ENCODE measurements at places on chromosomes 5 and 9. TPM values are rescaled to one million over a fixed set of nuclear protein-coding genes. Genes with fewer than 3 reads are reported as not detected.

Gene IL33
- total RNA-seq = 123 TPM

Gene LPAR1
- 134 TPM for total RNA-seq

Gene GAS1
- 52.8 TPM for total RNA-seq

Gene IGFBPL1
- total RNA-seq = 3.0 TPM

Gene IRX2
- total RNA-seq = 0.58 TPM

DNA sequence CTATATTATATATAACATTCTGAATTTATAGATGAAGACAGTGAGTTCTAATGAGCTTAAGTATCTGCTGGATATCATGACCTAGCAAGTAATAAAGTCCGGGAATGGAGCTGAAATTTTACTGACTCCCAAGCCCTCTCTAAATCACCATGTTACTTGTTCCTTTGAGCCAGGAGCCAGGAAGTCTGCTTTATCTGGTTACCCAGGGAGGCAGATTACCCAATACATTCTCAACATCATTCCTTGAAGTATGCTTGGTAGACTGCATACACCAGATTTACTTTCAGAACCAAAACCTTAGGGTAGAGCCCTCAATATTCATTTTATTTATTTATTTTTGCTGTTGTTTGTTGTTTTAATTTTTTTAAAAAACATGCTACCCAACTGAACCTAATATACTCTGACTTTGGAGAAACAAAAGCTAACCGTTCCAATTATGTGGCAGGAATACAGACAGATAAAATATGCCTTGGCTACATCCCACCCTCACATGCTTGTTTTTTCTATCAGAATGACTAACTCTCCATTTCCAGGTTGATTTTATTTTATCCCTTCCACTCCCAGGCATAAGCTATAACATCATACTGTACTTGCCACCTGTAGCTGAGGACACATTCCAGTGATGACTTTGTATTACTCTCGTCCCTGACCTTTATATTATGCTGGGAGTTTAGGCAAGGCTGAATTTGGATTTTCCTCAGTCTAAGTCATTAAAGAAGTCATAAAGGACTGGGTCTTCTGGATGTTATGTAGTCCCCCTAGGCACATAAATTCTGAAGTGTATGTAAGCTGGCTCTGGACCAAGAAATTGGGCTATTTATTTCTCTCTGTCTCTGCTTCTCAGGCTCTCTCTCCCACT lies 82.0 kb downstream of the YIPF5 start:
- no peak for DNase-seq

DNA sequence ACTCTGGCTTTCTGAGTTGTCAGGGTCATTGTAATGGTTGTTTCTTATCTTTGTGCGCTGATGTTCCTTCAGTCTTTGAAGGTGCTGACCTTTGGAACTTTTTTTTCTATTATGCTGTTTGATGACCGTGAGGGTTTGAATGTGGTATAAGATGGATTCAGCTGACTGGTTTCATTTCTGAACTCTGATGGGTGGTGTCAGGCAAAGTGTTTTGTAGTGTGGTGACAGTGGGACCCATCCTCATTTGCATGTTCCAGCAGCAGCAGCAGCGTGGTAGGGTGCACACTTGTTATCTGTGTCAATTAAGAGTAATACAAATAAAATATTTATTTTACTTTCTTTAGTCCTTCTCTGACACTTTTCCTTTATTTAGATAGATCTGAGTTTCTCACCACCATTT lies 227.7 kb upstream of the PRR16 start:
- DNase-seq = no peak

GRCh38 chr9:97975376-97975775 lies 7.8 kb upstream of the ANP32B start:
- DNase-seq = no peak

- no peak for DNase-seq
Observed at GRCh38 chr9:110426052-110426709, 88.5 kb upstream of the TXNDC8 start.

DNA sequence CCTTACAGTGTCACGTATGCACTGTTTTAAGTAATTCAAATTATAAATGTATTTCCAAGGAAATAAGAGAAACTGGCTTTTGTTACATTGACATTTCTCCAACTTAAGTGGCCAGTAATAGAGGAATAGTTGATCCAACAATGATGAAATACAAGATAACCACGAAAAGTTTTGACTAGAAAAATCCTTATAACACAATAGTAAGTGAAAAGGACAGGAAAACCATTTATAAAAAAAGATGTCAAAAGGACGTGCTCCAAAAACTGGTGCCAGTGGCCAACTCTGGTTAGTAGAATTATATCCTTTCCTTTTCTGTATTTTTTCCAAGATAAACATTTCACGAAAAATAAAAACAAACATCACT lies 210.9 kb downstream of the GAPVD1 start:
- no peak for DNase-seq

DNA sequence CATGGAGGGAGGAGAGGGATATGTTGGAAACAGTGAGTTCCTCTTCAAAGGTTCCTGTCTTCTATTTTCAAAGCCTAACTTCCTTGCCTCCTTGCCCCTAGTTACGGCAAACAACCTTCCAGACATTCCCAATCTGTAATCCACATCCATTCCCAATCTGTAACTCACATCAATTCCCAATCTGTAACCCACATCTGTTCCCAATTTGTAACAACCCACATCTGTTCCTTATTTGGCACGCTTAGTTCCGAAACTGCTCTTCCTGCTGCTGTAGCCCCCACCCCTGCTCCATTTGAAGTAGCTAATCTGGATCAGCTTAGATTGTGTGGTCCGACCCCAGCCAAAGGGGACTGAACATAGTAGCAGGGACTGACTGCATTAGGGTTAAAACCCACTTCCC lies 23.9 kb upstream of the IDNK start:
- no peak for DNase-seq

- DNase-seq = no peak
Observed at GRCh38 chr5:21711866-21712758, 1141.0 kb downstream of the CDH12 start.
